CD14-positive monocyte (primary cell): ENCODE measurements at places on chromosomes 1 and 21. TPM values are rescaled to one million over a fixed set of nuclear protein-coding genes. Genes with fewer than 3 reads are reported as not detected.

S100A2 gene
- polyA plus RNA-seq, result not detected

CD58 gene
- polyA plus RNA-seq, result 168 TPM

DCST1 gene
- not detected for polyA plus RNA-seq

SERPINC1 gene
- polyA plus RNA-seq, result not detected

AMY1B gene
- not detected in 2 replicates for polyA plus RNA-seq

DNA sequence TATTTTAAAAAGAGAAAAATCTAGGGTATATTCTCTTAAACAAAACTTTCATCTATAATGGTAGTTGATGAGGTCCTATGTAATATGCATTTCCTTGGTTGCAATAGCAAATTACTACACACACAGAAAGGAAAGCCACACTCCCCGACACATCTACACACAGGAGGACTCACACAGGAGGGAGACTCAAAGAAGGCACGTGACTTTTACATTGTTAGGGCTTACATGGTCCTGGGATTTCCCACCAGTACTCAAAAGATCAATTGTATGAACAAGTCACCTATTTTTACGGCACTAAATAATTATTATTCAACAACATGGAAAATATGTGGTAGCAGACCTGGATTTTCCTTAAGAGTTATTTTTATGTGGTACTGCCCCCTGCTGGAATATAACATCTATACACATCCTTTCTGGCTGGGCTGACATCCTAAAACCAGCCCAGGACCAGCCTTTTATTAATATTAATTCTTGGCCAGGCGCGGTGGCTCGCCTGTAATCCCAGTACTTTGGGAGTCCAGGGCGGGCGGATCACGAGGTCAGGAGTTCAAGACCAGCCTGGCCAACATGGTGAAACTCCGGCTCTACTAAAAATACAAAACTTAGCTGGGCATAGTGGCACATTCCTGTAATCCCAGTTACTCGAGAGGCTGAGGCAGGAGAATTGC lies 33.9 kb upstream of the LGALS8 start:
- H3K27ac ChIP-seq, result no peak overlapping the region
- DNase-seq, result peak; percentile 39
- peaks cover 12% of the 10 kb centered on the region for H3K4me1 ChIP-seq
- no peak overlapping the region for H3K4me3 ChIP-seq
- H3K36me3 ChIP-seq, result no peaks in the 10 kb centered on the region

DNA sequence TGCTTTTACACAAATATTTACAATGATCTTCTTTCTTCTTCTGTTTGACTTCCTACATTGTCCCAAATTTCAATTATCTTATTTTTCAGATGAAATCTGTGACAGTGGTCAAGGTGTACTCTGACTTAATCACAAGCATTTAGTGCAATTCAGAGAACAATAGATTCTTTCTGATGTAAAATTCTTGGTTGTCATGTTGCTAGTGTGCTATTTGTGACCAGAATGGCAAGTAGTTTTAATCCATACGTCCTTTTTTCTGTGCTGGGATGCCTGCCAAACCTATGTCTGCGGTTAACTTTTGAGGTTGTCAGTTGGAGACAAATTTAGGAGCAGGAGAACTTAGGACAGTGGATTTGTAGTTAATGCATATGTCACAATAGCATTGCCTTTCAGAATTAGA lies 31.0 kb downstream of the NCAM2 start:
- DNase-seq, result no peak
- no peak overlapping the region for H3K4me3 ChIP-seq
- H3K4me1 ChIP-seq, result peaks cover 26% of the 10 kb centered on the region
- H3K27me3 ChIP-seq, result no peaks in the 10 kb centered on the region
- H3K27ac ChIP-seq, result no peak overlapping the region

DNA sequence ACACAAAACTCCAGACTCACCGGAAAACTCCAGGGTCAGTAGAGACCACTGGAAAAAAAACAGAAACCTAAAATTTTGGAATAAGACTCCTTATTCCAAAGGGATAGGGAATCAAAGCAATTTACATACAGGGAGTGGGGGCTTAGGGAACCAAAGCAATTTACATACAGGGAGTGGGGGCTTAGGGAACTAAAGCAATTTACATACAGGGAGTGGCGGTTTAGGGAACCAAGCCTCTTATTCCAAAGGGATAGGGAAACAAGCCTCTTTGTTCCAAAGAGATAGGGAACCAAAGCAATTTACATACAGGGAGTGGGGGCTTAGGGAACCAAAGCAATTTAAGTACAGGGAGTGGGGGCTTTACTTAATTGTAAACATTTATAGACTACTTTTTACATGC lies 28.4 kb upstream of the TTLL7 start:
- no peaks in the 10 kb centered on the region for H3K4me1 ChIP-seq
- H3K27ac ChIP-seq, result no peak overlapping the region
- H3K36me3 ChIP-seq, result no peaks in the 10 kb centered on the region
- no peak for DNase-seq
- H3K4me3 ChIP-seq, result no peak overlapping the region

GRCh38 chr1:112803906-112804762 lies 89.0 kb upstream of the PPM1J start:
- H3K36me3 ChIP-seq, result no peaks in the 10 kb centered on the region
- no peak overlapping the region for H3K4me3 ChIP-seq
- H3K27ac ChIP-seq, result no peak overlapping the region

GRCh38 chr21:46634427-46634826 lies 1.0 kb upstream of the PRMT2 start:
- peaks cover 7% of the 10 kb centered on the region for H3K36me3 ChIP-seq
- H3K27me3 ChIP-seq, result no peaks in the 10 kb centered on the region
- peak overlapping the region; percentile 95 for H3K27ac ChIP-seq
- H3K4me3 ChIP-seq, result peak overlapping the region; percentile 59
- peaks cover 27% of the 10 kb centered on the region for H3K4me1 ChIP-seq

GRCh38 chr21:40243685-40244084 lies 376.4 kb downstream of the PCP4 start:
- no peak overlapping the region for H3K27ac ChIP-seq
- H3K4me3 ChIP-seq, result no peak overlapping the region
- H3K36me3 ChIP-seq, result no peaks in the 10 kb centered on the region

- peak; percentile 94 for DNase-seq
- peak overlapping the region; percentile 97 for H3K4me3 ChIP-seq
- no peaks in the 10 kb centered on the region for H3K27me3 ChIP-seq
- peak overlapping the region; percentile 88 for H3K27ac ChIP-seq
- peaks cover 53% of the 10 kb centered on the region for H3K4me1 ChIP-seq
Observed at GRCh38 chr1:206685769-206686477, 1.2 kb downstream of the MAPKAPK2 start.

GRCh38 chr1:46469881-46470280 lies 19.8 kb upstream of the DMBX1 start:
- peaks cover 26% of the 10 kb centered on the region for H3K27me3 ChIP-seq
- no peak overlapping the region for H3K4me3 ChIP-seq
- no peak overlapping the region for H3K27ac ChIP-seq
- H3K4me1 ChIP-seq, result peaks cover 14% of the 10 kb centered on the region

GRCh38 chr1:162357681-162358266 lies 18.9 kb downstream of the SPATA46 start:
- peaks cover 11% of the 10 kb centered on the region for H3K4me1 ChIP-seq
- H3K36me3 ChIP-seq, result no peaks in the 10 kb centered on the region
- H3K27me3 ChIP-seq, result no peaks in the 10 kb centered on the region
- no peak overlapping the region for H3K4me3 ChIP-seq
- no peak for DNase-seq

DNA sequence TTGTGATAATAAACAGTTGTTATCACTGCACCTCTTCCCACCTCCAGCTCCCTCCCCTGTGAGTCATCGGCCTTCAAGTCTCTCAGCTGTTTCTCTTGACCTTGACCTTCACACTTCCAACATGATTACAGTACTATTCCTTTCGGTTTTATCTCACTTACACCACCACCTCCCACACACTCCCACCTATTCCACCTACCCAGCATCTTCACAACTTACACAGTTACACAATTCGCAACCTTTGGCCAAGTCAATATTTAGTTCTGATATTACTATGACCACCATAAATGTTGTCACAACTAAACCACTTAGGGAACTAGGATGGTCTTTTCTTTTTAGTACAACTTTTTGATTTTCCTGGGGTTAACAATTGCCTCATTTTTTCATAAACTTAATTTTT lies 60.2 kb downstream of the RIPK4 start:
- no peak overlapping the region for H3K4me3 ChIP-seq
- H3K4me1 ChIP-seq, result peaks cover 2% of the 10 kb centered on the region
- peaks cover 3% of the 10 kb centered on the region for H3K27me3 ChIP-seq
- DNase-seq, result no peak
- no peak overlapping the region for H3K27ac ChIP-seq

DNA sequence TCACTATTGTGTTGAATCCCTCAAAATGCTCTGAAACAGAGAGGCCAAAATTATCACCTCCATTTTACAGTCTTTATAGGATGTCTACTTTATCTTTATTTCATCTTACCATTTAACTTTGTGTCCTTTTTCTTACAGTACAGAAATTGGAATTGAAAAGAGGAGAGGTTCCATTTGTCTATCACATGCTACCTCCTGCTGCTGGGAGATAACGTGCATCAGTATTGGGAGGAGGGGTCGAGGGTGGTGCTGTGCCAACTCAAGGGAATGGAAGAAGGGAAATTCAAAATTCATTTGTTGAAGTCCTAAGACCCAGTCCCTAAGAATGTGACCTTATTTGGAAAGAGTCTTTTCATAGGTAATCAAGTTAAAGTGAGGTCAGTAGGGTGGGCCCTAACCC lies 85.3 kb downstream of the HHIPL2 start:
- no peak for DNase-seq
- peaks cover 9% of the 10 kb centered on the region for H3K4me1 ChIP-seq
- H3K36me3 ChIP-seq, result no peaks in the 10 kb centered on the region

DNA sequence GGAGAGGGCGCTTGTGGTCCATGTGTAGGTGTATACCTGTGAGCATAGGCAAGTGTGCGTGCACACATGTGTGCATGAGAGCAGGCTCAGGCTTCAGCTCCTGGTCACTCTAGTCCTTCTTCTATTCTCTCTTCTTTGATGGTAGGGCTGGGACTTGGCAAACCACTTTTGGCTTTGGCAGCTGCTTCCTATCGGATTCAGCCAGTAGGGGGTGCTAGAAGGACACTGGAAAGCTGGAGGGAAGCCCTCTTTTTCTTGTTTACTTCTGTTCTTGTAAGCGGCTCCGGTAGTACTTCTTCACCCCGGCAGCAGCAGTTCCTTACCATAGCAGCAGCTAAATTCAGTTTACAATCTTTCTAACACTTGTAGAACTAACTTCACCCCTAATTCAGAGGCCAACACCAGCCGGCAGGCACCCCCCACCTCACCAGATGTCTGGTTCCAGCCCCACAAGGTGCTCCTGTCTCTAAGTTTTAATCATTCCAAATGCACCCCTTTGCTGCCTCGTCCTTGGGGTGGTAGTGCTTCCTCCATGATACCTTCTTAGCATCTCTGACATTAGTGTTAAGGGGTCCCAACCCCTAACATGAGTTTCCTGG lies 25.1 kb downstream of the NENF start:
- H3K4me3 ChIP-seq, result no peak overlapping the region
- peak; percentile 59 for DNase-seq
- no peaks in the 10 kb centered on the region for H3K4me1 ChIP-seq
- H3K27me3 ChIP-seq, result no peaks in the 10 kb centered on the region

DNA sequence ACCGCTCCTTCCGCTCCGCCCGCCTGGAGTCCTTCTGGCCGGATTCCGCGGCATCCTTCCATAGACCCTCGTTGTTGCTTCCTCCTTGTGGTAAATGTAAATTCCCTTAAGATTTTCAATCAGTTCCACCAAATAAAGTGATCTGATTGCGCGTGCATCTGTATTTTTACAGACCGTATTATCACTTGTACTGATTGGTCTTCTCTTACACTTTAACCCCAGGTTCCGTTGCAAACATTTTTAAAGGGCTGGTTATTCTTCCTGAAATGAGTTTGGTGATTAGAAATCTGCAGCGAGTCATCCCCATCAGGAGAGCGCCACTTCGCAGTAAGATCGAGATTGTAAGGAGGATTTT lies 483 bp downstream of the YBEY start:
- H3K4me1 ChIP-seq, result peaks cover 42% of the 10 kb centered on the region
- H3K4me3 ChIP-seq, result peak overlapping the region; percentile 73
- H3K27me3 ChIP-seq, result no peaks in the 10 kb centered on the region
- H3K27ac ChIP-seq, result peak overlapping the region; percentile 89
- no peak for DNase-seq
- H3K36me3 ChIP-seq, result peaks cover 3% of the 10 kb centered on the region

GRCh38 chr1:31760471-31761470 lies 3.4 kb downstream of the ADGRB2 start:
- peak overlapping the region; percentile 71 for H3K4me3 ChIP-seq
- peaks cover 59% of the 10 kb centered on the region for H3K27me3 ChIP-seq
- no peaks in the 10 kb centered on the region for H3K36me3 ChIP-seq
- DNase-seq, result peak; percentile 85
- H3K4me1 ChIP-seq, result peaks cover 21% of the 10 kb centered on the region

GRCh38 chr1:193060406-193060805 lies 994 bp downstream of the RO60 start:
- H3K27ac ChIP-seq, result no peak overlapping the region
- peaks cover 19% of the 10 kb centered on the region for H3K4me1 ChIP-seq
- H3K4me3 ChIP-seq, result peak overlapping the region; percentile 83
- H3K27me3 ChIP-seq, result no peaks in the 10 kb centered on the region
- no peaks in the 10 kb centered on the region for H3K36me3 ChIP-seq

DNA sequence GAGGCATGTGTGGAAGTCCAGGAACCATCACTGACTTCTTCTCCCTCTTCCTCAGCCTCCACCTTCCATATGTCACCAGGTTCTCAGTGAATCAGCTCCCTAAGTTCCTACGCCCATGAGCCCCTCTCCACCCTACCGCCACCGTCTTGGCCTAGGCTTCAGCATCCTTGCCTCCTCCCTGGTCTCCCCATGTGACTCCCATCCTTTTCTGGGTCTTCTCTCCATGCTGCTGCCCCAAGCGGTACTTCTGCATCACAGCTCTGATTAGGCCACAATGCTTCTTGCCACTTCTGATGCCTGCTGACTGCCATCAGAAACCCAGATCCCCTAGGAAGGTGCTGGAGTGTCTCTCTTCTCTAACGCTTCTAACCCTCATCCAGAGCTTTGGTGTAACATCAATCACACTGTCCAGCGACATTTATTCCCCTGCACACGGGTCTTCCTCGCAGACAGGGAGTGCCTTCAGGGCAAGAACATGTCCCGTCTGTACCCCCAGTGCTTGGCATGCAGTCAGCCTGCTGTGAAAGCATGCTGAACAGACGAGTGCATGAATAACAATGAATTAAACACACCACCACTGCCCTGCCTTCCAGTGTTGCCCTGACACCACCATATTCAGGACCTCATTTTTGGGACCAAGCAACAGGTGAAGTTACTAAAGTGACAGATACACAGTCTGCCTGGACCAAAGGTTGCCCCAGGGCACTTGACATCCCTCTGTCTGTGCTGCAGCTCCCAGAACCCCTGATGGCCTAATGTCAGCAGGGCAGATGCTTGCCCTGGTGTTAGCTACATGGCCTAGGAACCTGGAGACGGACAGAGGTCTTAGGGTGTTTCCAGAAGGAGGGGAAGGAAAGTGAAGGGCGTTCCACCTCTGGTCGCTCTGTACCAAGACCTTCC lies 158.7 kb upstream of the EDN2 start:
- no peaks in the 10 kb centered on the region for H3K27me3 ChIP-seq
- H3K36me3 ChIP-seq, result no peaks in the 10 kb centered on the region
- H3K4me1 ChIP-seq, result no peaks in the 10 kb centered on the region
- H3K27ac ChIP-seq, result no peak overlapping the region
